ENCODE measurements at places on chromosomes 7 and 10. TPM values are rescaled to one million over a fixed set of nuclear protein-coding genes. Genes with fewer than 3 reads are reported as not detected.

ASZ1 gene
- total RNA-seq: not detected

HOXA4 gene
- 1.7 TPM for total RNA-seq

RHBDD2 gene
- total RNA-seq: 92.7 TPM

MEOX2 gene
- not detected for total RNA-seq

FANK1 gene
- total RNA-seq: 2.2 TPM

GRID2IP gene
- not detected for total RNA-seq

MYOF gene
- 222 TPM for total RNA-seq

ADAP1 gene
- total RNA-seq: 3.4 TPM

UNCX gene
- not detected for total RNA-seq

TMEM196 gene
- not detected for total RNA-seq

ZRANB1 gene
- 9.3 TPM for total RNA-seq

SKIDA1 gene
- total RNA-seq: 0.85 TPM

FEZF1 gene
- not detected for total RNA-seq

BMPER gene
- total RNA-seq: 5.4 TPM

EN2 gene
- total RNA-seq: 1.0 TPM

GPRIN2 gene
- 40.5 TPM for total RNA-seq

TYW1B gene
- total RNA-seq: 2.2 TPM

ADAM22 gene
- total RNA-seq: 0.61 TPM

ECD gene
- total RNA-seq: 22.7 TPM

LGI1 gene
- total RNA-seq: not detected

WNT8B gene
- total RNA-seq: not detected

DNAH11 gene
- 0.20 TPM for total RNA-seq

NRCAM gene
- total RNA-seq: 99.5 TPM

TNRC18 gene
- total RNA-seq: 45.0 TPM

PDLIM1 gene
- 208 TPM for total RNA-seq

MSRB2 gene
- 18.5 TPM for total RNA-seq

OR9A2 gene
- not detected for total RNA-seq

EBF3 gene
- total RNA-seq: 0.19 TPM

SDK1 gene
- total RNA-seq: 0.40 TPM

FAM237B gene
- not detected for total RNA-seq

NXPH1 gene
- total RNA-seq: not detected

NUDT5 gene
- 125 TPM for total RNA-seq

MYH16 gene
- total RNA-seq: 0.50 TPM

ANKRD1 gene
- total RNA-seq: 40.5 TPM
